Activated CD4-positive, alpha-beta T cell treated with anti-CD3 and anti-CD28 coated beads for 36 hours (primary cell): ENCODE measurements at places on chromosomes 7 and 10. TPM values are rescaled to one million over a fixed set of nuclear protein-coding genes. Genes with fewer than 3 reads are reported as not detected.

GRCh38 chr7:158475679-158476052, 112.0 kb downstream of the PTPRN2 start:
- DNase-seq: no peak

DNA sequence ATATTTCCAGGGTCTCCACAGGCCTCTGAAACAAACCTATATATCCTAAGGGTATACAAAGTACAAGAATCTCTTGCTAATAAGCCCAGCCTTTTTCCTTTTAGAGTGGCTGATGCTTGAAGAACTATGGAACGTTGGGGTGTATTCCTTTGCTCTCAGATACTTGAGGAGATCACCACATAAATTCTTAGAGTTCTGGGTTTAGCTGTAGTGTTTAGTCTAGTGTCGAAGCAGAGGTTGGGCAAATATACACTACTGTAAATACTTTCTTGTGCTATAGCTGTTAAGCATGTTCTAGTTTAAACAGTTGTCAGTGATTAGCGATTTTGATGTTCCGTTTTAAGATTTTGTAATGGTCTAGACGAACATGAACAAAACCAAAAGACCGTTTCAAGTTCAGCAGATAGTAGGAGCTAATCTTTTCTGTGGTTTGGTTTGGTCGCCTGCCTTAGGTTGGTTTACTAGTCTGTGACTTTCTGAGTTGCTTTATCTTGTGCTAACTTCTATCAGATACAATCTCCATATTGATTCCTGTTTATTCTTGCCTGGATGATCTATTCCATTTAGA, 229.6 kb downstream of the NSUN6 start:
- no peak for DNase-seq

- DNase-seq: no peak
These were observed 203.9 kb downstream of the NXPH1 start for GRCh38 chr7:8637322-8637721.

DNA sequence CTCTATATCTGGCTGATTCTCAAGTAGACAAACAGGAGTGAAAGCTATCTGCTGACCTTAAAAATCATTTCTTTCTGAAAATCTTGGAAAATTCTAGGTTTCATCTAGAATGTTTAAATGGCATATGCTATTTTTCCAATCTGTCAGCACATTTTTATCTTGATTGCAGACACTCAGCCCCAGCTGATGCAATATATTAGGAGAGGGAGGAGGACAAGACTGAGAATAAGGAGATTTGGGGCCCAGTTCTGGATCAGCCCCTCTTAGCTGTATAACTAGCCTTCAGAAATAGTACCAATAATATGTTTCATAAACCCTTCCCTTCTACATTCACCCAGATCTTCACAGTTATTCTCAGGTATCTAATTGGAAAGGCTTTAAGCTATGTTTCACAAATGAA, 131.2 kb downstream of the HDAC9 start:
- DNase-seq: no peak

- DNase-seq: no peak
These were observed 133.6 kb downstream of the CUBN start for GRCh38 chr10:16995867-16996529.

OR6V1 gene
- not detected for total RNA-seq

SUN3 gene
- not detected for total RNA-seq

PRXL2A gene
- 15.0 TPM for total RNA-seq

RUFY2 gene
- total RNA-seq: 9.5 TPM
